ENCODE measurements at places on chromosomes 2 and 18. TPM values are rescaled to one million over a fixed set of nuclear protein-coding genes. Genes with fewer than 3 reads are reported as not detected.

SIX2 gene
- total RNA-seq: not detected

DNA sequence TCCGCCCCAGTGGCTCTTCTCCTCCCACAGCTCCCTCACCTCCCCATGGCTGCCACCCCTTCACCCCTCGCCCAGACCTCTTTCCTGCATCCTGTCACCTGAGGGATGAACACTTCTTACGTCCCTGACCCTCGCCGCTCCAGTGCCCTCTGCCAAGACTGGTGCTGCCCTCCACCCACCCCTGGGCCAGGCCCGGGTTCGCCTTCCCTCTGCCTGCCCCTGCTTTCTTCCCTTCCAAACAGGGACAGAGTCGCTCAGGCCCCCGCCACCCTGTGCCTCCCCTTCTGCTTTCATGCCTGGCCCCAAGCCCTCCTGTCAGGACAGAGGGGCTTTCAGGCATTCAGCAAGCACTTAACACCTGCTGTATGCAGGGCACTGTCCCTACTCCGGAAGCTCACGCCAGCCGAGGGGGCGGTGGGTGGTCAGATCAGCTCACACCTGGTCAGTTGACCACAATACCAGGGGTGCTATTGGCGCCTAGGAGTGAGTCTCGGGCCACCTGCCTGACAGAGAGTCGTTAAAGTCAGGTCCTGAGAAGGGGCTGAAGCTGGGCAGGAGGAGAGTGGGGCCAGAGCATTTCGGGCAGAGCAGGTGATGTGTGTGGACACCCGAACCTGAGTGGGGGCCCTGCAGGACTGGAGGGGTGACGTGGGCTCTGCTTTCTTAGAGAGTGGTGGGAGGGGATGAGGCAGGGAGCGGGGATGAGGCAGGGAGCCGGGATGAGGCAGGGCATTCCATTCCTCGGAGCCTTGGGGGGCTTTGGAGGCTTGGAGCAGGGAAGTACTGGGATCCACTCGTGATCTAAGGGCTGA, 26.0 kb upstream of the HPCAL1 start:
- H3K36me3 ChIP-seq: no peaks in the 10 kb centered on the region
- no peaks in the 10 kb centered on the region for H3K27me3 ChIP-seq
- H3K4me1 ChIP-seq: peaks cover 16% of the 10 kb centered on the region

- H3K4me1 ChIP-seq: no peaks in the 10 kb centered on the region
- H3K27me3 ChIP-seq: peaks cover 11% of the 10 kb centered on the region
- no peak for DNase-seq
- H3K27ac ChIP-seq: no peak overlapping the region
Measured at GRCh38 chr18:48428475-48429177, 19.4 kb upstream of the ZBTB7C start.

DNA sequence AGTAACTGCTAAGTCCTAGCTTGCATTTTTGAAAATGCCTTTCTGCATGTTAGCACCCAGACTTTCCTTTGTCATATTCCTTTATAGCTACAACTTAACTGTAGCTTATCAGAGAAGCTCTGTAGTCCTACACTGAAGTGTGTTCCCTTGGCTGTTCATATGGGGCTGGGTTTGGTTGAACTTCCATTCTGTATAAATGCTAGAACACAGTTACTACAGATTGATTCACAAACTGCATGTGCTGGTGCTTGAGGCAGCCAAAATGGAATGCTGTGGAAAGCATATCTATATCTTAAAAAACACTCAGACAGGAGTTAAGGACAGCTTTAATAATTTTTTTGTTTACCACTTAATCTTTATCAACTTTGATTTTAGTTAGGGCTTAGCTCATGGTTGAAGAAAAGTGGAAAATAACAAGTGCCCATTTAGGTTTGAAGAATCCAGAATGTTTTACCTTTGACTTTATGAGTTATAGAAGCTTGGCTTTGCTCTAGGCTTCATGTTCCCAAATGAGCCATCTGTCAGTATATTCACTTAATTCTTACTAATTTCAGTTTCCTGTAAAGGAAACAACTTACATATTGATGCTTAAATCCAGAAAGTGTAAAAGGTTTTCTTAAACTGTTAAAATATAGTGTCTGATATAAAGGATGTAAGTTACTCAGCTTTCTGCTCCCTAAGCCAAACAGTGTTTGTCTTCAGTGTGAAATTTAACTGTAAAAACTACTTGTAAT, 148.9 kb downstream of the AGPS start:
- no peaks in the 10 kb centered on the region for H3K27me3 ChIP-seq
- no peak overlapping the region for H3K4me3 ChIP-seq
- no peaks in the 10 kb centered on the region for H3K36me3 ChIP-seq
- H3K4me1 ChIP-seq: no peaks in the 10 kb centered on the region
- DNase-seq: no peak

- peak; percentile 80 for DNase-seq
- H3K27me3 ChIP-seq: no peaks in the 10 kb centered on the region
- no peak overlapping the region for H3K4me3 ChIP-seq
- H3K4me1 ChIP-seq: no peaks in the 10 kb centered on the region
- H3K36me3 ChIP-seq: no peaks in the 10 kb centered on the region
- H3K27ac ChIP-seq: no peak overlapping the region
Measured at GRCh38 chr18:22391407-22392345, 26.0 kb downstream of the CTAGE1 start.

LINC00305 gene
- total RNA-seq: not detected

ALPI gene
- not detected for total RNA-seq

- DNase-seq: no peak
- peaks cover 29% of the 10 kb centered on the region for H3K4me1 ChIP-seq
- H3K4me3 ChIP-seq: peak overlapping the region; percentile 90
- H3K27me3 ChIP-seq: no peaks in the 10 kb centered on the region
Measured at GRCh38 chr2:162317058-162317742, 1.3 kb downstream of the IFIH1 start.

- H3K4me3 ChIP-seq: no peak overlapping the region
- peaks cover 69% of the 10 kb centered on the region for H3K4me1 ChIP-seq
- H3K36me3 ChIP-seq: peaks cover 10% of the 10 kb centered on the region
Measured at GRCh38 chr2:95057535-95058370, 32.2 kb downstream of the MAL start.

RHBDD1 gene
- total RNA-seq: 47.1 TPM

GRCh38 chr2:73053316-73054114, 18.0 kb downstream of the SFXN5 start:
- H3K27me3 ChIP-seq: no peaks in the 10 kb centered on the region
- H3K4me1 ChIP-seq: no peaks in the 10 kb centered on the region
- H3K4me3 ChIP-seq: no peak overlapping the region
- H3K27ac ChIP-seq: no peak overlapping the region

DNA sequence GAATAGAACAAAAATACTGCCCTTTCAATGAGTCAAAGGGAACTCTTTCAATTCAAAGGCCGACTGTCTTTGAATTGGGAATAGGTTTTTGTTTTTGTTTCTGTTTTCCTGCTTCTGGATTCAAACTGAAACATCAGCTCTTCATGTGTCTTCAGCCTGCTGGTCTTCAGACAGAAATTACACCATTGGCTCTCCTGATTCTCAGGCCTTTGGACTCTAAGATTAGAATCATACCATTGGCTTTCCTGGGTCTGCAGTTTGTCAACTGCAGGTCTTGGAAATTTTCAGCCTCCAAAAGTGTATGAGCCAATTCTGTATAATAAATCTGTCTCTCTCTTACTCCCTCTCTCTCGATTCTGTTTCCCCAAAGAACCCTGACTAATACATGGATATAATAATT, 31.1 kb downstream of the CTLA4 start:
- H3K4me3 ChIP-seq: no peak overlapping the region
- H3K36me3 ChIP-seq: no peaks in the 10 kb centered on the region
- H3K27me3 ChIP-seq: no peaks in the 10 kb centered on the region
- H3K27ac ChIP-seq: no peak overlapping the region
- H3K4me1 ChIP-seq: no peaks in the 10 kb centered on the region

DNA sequence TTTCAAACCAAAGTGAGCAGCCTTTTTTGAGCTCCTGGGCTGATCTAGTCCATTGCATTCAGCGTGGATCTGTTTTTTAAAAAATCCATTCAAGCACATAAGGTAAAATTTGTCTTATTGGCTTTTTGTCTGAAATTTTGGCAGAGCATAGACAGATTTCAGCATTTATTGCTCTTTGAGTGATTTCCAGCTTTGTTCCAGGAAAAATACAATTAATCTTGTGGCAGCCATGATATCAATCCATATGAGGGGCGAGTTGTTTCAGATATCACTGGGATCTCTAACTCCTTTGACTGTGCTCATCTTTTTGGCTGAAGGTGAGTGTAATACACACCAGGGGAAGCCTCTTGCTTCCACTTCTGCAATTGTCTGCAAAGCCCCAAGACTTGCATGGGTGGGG, 523.9 kb downstream of the SLC4A3 start:
- no peaks in the 10 kb centered on the region for H3K4me1 ChIP-seq
- no peaks in the 10 kb centered on the region for H3K27me3 ChIP-seq
- H3K4me3 ChIP-seq: no peak overlapping the region
- H3K36me3 ChIP-seq: no peaks in the 10 kb centered on the region
- H3K27ac ChIP-seq: no peak overlapping the region

GRCh38 chr2:157810037-157810436, 66.1 kb downstream of the ACVR1 start:
- no peaks in the 10 kb centered on the region for H3K27me3 ChIP-seq
- no peaks in the 10 kb centered on the region for H3K4me1 ChIP-seq
- DNase-seq: no peak
- H3K36me3 ChIP-seq: peaks cover 30% of the 10 kb centered on the region

- H3K4me3 ChIP-seq: no peak overlapping the region
- no peaks in the 10 kb centered on the region for H3K36me3 ChIP-seq
Measured at GRCh38 chr18:63005306-63005705, 290.0 kb downstream of the PHLPP1 start.

All from CD4-positive, alpha-beta T cell (primary cell).